ENCODE measurements at places on chromosomes 3 and 15.

DNA sequence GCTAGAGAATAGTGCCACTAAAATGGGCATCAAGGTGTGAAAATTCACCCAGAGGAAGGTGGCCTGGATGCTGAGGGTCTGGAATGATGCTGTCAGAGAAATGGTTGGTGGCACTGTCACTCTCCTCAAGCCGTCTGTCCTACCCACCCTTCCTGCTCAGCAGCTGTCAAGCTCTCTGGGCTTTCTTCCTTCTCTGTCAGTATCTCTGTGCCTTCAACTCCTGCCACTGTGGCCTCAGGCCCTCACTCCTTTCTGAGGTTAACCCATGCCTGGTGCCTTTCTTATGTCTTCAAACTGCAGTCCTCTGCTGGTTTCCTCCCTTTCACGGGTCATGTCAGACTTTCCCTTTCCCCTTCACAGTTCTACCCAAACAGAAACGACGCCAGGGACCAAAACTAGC, 4.4 kb downstream of the MYO5C start:
- no peak for DNase-seq

GRCh38 chr15:66682865-66683264, 19.2 kb upstream of the SMAD6 start:
- DNase-seq = no peak

DNA sequence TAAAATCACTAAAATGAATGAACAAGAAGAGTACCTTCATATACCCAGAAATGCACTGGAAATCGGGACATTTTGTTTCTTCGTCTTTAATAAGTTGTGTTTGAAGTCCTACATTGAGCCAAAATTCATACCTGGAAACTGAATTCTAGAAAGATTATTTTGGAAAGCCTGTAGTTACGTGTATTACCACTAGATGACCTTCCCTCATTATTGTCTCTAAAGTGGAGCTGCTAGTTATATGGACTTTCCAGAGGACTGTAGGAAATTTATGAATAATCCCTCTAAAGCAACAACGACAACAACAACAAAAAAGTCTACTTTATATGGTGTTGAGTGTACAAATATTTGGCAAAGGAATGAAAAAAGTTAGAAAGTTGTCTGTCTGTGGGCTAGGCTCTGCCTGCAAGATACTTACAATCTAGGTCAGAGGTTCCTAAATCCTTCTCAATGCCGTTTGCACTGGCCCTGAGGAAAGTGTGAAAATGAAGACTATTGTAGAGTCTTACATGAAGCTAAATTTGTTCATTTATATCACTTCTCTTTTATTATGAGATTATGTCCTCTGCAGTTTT, 234.8 kb upstream of the NR2E3 start:
- no peak for DNase-seq

DNA sequence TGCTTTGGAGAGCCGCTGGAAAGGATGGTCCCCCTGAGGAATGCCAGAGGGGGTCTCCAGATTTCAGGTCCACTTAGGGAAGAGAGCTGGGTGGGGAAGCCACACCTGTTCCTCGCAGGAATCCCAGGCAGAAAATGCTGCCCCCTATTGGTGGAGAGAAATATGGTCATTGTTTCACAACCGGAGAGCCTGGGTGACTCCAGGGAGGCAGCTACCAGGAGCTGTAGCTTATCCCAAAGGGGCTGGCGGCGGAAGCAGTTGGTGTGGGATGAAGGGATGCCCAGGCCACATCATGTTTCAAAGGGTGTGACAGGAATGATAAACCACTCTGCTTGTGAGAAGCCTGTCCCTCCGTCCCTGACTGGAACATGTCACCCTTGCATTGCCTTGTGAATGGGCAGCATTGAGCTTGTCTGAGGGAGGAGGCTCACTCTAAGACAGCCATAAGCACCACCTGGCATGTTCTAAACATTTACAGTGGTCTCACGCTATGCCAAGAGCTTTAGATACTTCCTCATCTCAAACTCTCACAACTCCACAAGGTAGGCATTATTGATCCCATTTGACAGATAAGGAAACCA, 34.5 kb downstream of the POMGNT2 start:
- DNase-seq = no peak

GRCh38 chr3:66115858-66116654, 77.3 kb upstream of the MAGI1 start:
- no peak for DNase-seq

DNA sequence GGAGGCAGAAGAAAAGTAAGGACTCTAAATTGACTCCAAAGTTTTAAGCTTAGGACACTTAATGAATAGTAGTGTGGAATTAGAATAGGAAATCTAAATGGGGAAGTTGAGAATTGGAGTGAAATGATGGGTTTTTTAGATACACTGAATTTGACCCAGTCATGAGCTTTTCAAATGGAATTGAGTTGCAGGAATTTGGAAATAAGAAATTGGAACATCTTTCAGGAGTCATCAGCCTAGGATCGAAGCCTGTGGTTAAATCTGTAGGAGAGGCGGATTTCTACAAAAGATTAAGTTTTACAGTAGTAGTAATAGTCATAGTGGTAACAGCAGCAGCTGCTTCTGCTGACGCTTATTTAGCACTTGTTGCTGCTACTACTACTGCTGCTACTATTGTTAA, 129.0 kb upstream of the LRRFIP2 start:
- DNase-seq = no peak

GRCh38 chr15:78469031-78469430, 31.0 kb downstream of the IREB2 start:
- DNase-seq = no peak

DNA sequence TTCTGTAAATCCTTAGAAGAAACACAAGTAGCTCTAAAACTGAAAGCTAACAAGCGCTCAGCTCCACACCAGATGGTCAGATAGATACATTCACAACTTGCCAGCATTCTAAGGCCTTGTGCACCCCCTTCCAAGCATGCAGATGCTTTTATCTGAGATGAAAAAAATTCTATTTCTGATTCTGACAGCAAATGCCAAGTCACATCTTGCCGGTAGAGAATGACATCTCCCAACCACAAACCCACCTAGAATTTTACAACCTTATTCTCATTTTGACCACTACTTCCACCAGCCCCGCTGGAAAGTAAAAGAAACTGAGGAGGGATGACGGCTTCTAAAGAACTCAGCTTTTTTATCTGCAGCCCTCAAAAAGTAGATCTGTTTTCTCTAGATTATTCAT, 57.7 kb downstream of the SUMF1 start:
- DNase-seq = no peak

DNA sequence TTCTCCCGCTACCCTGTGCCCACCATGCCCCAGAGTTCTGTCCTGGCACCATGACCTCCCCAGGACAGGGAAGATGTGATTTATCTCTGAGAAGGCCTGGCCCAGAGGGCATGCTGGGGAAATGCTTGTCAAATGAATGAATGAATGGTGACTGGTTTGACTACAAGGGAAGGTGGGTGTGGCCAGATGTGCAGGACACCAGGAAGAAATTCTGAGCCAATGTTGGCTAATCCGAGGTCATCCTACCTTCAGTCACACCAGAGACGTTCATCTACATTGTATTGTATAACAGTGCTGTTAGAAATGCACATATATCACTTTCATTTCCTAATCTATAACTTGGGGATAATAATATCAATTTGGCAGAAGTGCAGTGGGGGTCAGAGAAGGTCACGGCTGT, 138.4 kb downstream of the FAM43A start:
- no peak for DNase-seq

DNA sequence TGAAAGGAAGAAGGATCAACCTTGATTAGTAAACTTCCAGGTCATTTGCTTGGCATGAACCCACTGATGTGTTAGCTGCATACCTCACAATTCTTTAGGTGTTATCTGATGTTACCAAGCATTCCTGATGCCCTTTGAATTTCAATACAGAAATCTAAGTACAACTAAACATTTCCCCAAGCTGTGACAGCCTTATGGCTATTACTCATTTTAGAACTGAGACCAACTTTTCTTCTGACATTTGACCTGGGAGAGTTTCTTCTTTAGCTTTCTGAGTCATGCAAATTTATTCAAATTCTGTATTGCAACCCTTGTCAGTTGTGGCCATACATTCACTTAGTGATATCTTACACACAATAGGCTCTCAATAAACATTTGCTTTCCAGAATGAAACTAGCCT, 124.3 kb downstream of the TIGIT start:
- DNase-seq = no peak

GRCh38 chr15:86852741-86853140, 773.1 kb downstream of the AGBL1 start:
- DNase-seq = no peak

- DNase-seq = no peak
These were observed 237.5 kb downstream of the P3H2 start for GRCh38 chr3:189883113-189883753.

DNA sequence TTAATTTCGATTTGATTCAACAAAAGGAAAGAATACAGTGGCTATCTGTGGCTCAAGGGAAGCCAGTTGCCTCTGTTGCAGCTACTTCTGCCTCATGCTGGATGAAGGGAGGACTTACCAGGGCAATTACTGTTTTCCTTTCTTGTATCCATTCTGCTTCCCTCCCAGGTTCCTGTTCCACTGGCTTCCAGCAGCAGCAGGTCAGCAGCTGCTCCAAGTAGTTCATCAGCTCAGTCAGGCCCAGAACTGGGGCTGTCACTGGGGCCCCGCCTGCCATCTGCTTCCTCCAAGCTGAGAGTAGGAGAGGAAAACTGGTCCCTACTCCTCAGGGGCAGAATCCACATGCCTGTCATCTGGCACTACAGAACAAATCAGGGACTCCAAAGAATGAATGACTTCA, 48.6 kb upstream of the ULK4 start:
- DNase-seq = no peak

DNA sequence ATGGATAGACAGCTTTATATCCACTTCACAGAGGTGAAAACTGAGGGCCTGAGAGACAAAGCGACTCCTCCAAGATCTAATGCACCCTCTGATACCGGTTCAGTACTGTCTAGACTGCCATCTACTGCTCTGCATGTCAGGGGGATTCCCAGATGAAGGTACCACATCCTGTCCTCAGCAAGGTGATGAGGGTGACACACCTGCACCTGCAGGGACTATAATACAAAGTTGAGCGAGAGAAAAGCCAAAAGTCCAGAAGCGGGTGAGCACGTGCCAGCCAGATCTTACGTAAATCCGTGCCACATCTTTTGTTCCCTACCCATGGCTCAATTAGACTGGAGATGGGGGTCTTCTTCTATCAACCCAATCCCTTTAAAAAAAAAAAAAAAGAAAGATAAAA, 32.4 kb upstream of the HES1 start:
- DNase-seq = no peak

GRCh38 chr3:188659449-188660090, 505.6 kb downstream of the LPP start:
- DNase-seq = no peak

DNA sequence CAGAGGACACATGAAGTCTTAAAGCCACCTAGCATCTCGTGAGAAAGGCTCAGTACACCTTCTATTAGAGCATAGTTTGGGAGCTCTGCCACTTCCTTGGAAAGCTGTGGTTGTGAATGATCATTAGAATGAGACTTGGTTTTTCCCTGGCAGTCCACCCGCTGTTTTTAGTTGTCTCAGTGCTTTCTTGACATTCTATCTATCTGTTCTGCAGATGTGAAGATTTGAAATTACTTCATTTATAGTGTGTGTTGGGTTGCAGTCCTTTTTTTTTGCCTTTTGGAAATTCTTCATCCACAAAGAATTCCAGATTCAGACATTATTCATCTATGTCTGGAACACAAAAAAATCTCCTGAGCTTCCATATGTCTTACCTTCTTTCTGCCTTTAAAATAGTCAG, 23.7 kb downstream of the PPP2R3A start:
- DNase-seq = no peak

DNA sequence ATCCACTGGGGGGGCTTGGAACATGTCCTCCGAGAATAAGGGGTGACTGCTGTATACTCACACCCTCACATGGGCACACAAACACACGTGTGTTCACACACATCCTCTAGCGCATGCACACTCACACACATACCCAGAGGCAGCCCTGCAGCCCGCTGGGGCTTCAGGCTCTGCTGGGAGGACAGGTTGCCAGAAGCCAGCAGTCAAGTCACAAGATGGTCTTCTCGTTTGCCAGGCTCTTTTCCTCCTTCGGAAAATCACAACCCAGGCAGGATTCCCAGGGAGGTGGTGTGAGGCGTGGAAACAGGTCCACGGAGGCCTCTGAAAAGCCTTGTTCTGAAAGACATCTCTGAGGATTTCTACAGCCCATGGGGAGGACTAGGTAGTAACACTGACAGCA, 26.8 kb downstream of the MEGF11 start:
- DNase-seq = no peak

- DNase-seq = no peak
These were observed 92.2 kb downstream of the C3orf70 start for GRCh38 chr3:185060655-185061054.

- DNase-seq = no peak
These were observed 24.1 kb downstream of the ZNF592 start for GRCh38 chr15:84772467-84772866.

DNA sequence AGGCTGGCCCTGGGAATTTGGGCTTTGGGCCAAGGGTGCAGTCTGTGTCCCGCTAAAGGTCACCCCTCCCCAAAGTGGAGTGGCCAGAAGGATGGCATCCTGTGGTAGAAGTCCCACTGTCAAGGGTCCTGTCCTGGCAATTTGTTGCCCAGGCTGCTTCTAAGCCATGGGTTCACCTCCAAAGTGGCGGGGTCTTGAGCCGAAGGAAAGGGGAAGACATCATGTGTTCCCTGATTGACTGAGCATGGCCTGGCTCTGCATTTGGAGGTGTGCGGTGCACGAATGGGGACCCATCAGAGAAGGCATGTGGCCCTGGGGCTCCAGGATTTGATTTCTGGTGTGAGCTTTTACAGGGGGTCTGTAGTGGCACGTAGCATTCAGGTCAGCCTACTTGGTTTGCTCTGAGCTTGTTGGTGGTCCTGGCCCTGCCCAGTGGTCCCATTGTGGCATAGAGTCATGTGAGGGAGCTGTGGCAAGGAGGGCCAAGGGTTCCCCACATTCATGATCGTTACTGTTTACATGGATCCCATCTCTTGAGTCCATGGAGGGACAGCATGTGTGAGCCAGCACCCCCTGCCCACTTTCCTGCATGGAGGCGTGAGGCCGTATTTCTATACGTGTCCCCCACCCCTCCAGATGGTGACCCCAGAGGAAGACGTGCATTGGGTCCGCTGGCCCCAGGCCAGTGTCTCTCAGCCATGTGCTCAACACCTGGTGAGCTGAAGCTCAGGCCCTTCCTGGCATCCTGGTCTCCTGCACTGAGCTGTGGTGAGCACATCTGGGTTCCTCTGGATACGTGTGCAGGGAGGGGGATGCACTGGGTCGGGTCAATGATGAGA, 225.1 kb downstream of the SNRPN start:
- no peak for DNase-seq

DNA sequence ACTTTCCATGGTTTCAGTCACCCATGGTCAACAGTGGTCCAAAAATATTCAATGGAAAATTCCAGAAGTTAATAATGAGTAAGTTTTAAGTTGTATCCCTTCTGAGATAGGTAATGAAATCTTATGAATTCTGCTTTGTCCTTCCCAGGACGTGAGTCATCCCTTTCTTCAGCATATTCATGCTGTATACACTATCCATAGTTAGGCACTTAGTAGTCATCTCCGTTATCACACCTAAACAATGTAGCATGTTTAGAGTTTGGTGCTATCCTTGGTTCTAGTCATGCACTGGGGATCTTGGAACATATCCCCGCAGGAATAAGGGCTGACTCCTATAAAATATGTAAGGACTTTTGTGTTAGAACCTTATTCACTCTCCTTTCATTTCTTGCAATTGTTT, 153.2 kb downstream of the UNC13C start:
- DNase-seq = no peak

GRCh38 chr3:60728006-60728405, 523.2 kb downstream of the FHIT start:
- no peak for DNase-seq

All from stimulated activated CD4-positive, alpha-beta T cell treated with anti-CD3 and anti-CD28 coated beads, TNF-alpha, amount 100 ng/mL, for 4 hours (primary cell).